ENCODE measurements at places on chromosomes 7 and 10.
A peak's percentile ranks its signal among the peaks of the same experiment; 100 is the strongest.

DNA sequence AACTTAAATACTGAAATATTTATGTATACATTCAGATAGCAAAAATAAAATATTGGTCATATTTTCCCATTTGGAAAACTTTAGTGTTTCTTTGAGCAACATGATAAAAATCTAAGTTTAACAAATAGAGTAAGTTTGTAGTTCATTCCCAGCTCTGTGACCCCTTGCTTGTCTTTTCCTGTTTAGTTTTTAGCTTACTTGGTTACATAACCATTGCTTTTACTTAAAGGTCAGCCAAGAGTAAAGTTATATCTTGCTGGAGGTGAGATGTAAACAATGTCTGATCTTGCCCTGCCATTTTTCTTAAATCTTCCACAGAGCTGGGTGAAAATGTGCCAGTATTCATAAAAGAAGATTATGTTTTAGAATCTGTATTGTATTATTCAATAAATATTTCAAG lies 46.7 kb upstream of the MDFIC start:
- DNase-seq, result no peak

DNA sequence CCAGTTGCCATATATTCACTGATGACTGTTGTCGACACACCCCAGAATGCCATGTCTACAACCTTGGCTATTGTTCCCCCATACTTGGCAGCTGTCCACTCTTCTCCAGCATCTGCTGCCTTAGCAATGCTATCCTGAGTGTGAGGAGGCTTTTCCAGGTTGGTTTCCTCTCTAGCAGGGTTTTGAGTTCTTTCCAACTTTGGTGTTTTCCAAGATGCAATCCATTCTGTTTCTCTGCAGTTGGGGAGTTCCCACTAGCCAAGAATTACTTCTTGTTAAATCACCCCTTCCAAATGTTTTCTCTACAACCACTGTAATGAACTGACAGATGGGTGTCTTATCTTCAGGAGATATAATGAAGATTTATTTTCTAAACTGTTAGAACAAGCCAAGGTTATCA lies 617.4 kb downstream of the CCSER2 start:
- DNase-seq, result no peak

GRCh38 chr7:77899516-77899915 lies 100.9 kb downstream of the PHTF2 start:
- DNase-seq, result no peak

GRCh38 chr7:12322284-12322902 lies 81.3 kb downstream of the VWDE start:
- DNase-seq, result peak; percentile 1

DNA sequence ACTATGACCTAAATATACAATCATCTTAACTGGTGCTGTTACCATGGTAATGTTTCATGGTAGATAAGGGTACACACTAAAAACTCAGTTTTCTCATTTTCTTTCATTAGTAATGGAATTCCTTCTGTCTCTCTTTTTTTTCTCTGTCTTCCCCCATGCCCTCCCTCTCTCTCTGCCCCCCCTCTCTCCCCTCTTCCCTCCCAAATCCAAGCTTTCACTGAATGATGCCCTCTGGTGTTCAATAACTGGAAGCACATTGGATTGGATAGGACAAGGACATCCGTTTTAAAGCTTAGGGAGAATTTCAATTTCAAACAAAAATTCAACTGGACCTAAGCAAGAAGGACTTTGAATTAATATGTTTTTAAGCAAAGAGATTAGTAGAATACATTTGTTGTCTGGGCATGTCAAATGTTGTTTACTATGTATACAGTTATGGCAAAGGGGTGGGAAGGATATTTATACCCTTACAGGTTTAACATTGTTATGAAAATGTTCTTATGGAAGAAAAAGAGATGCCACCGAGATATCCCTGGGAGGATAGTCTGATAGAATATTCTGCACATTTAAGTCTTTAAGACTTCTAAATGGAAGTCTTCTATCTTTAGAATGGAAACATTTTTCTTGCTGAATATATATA lies 6.1 kb downstream of the CHRM2 start:
- DNase-seq, result no peak

DNA sequence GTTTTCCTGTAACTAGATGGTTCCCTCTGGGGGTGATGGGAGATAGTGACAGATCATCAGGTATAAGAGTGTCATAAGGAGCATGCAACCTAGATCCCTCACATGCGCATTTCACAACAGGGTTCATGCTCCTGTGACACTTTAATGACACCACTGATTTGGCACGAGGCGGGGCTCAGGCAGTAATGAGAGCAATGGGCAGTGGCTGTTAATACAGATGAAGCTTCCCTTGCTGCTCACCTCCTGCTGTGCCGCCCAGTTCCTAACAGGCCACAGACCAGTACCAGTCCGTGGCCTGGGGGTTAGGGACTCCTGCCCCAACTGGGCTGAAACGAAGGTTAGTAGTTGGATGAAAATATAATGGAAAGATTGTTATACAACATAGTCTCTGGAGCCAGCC lies 201.6 kb upstream of the LRRN3 start:
- no peak for DNase-seq

DNA sequence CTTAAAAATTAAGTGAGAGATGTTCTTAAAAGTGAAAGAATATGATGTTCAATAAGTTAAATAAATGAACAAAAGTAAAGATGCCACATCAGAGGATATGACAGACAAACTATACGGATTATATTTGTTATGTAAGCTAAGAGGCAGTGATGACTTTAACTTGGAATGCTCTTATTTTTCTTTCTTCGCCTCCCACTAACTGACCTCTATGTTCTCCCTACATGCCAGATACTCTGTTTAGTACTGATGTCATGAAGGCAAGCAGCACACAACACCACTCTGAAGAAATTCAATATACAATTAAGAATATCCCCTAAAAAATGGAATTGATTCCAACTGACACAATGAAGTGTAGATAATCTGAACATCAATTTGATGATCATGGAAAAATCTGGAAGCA lies 223.4 kb downstream of the DOCK4 start:
- DNase-seq, result no peak

- DNase-seq, result no peak
Measured at GRCh38 chr10:26950934-26951333, 90.2 kb upstream of the ABI1 start.

- DNase-seq, result no peak
Measured at GRCh38 chr7:133025056-133025455, 56.8 kb downstream of the CHCHD3 start.

DNA sequence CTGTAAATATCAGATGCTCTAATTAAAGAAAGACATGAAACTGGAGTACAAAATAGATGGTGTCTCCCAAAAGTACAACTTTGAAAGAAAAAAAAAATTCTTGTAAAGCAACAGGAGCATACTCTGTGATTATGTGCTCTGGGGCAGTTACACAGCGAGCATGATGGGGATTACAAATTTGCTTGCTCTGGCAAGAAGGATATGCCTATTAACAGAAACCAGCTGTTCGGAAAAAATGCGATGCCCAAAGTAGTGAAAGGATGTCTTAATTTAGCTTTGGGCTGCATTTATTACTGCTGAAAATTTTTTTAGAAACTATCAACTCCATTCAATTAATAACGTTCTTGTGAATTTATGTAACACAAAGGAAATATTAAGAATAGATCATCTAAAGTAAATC lies 256.9 kb upstream of the TPK1 start:
- DNase-seq, result no peak

GRCh38 chr10:79938728-79939406 lies 10.0 kb downstream of the SFTPD start:
- peak; percentile 84 for DNase-seq

DNA sequence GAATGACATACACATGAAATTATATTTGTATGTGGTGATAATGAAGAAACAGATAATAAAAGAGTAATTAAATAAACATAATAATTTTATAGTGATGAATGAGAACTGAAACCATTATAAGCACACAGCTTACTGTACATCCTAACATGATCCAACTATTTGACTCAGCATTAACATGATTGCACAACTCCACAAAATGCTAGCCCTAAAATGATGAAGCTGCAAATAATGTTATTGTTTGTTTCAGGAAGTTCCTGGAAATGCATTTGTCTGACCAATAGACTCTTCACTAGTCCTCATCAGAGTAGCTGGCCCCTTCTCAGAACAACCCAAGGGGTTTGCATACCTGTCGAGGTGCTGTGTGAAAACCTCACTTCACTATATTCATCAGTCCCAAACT lies 115.5 kb downstream of the RTKN2 start:
- no peak for DNase-seq

DNA sequence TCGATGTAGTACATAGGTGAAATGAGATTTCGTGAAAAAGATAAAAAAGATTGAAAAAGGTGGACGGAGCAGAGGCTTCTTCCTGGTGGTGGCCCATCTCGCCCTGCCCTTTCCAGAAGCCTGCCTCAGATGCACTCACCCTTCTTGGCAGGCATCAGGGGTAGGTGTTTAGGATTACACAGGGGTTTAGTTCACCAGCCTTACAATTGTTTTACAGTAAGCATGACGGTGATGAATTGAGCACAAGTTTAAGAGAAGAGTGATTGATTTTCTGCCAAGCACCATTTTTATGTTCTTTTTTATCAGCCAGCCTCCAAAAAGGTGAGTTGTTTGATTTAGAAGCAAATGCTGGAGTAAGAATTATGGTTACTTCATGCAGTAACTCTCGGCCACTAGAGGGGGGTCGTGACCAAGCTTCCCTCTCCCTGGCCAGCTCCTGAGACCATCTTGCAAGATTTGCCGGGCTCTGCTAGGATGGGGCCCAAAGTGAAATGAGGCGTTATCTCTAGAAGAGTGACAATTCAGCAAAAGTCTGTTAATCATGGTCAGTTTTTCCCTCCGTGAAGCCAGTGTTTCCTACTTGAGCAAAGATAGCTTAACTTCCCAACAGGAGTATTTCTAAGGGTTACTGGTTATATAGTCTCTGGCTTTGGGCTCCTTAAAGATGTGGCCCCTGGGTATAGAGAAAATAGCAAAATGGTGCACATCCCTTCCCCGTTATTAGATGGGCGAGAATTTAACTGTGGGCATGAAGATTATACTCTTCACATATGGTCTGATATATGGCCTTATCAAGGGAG lies 228.8 kb downstream of the BMPER start:
- DNase-seq, result peak; percentile 14

DNA sequence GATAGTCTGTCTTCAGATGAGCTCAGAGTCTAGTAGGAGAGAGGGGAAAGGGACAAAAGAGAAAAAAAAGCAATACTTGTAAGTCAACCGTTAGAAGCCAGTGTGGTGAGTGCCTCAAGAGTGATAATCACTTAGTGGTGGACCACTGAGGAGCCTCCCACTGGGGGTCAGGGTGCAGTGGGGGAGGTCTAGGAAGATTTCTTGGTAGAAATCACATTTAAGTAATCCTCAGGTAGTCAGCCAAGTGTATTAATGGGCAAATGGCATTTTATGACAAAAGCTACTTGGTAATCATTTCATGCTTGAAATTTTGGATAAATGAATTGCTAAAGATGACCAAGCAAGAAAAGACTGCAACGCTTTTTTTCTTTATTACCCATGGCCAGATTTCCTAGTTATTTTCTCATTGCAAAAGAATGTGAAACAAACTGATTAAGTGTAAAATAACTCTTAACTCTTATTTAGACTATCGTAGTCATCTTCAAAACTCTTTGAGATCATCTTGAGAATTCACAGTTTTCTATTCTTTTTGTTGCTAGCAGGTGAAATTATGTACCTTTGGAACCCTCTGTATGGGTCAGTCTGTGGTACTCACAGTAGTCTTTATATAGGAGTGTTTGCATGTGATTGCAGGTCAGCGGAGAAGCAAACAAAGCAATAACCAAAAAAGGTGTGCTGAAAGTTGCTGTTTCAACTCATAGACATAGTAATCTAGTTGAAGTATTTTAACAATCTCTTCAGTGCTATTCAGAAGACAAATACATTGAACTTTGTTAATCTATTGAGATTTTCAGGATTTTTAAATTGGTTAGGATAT lies 63.9 kb downstream of the PPP1R9A start:
- DNase-seq, result no peak

DNA sequence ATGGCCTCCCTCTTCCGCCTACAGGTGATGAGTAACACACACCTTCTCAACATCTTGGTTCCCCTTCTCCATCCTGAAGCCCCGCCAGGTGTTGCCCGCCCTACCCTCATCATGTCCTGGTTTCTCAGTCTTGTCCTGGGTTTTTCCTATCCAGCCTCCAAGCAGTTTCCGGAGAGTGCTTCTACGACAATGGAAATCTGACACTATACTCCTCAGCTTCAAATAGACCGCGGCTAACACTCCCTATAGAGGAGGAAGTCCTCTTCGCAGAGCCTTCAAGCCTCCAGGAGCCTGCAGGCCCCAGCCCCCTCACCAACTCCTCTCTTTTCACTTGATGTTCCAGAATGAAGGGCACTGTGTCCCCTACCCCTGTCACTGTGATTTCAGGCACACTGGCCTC lies 147.4 kb downstream of the PRPF18 start:
- DNase-seq, result no peak

DNA sequence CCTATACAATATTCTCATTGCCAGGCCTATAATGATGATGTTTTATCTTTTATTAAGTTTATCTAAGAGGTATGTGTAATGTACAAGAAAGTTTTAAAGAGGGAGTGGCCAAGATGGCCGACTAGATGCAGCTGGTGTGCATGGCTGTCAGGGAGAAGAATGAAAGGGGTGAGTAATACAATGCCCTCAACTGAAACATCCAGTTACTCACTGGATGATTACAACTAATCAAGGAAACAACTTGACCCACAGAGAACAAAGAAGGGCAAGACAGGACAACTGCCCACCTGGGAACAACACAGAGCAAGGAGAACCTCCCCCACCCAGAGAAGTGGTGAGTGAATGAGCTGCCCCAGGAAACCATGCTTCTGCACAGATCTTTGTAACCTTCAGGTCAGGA lies 880.0 kb upstream of the LRRTM3 start:
- no peak for DNase-seq

- no peak for DNase-seq
Measured at GRCh38 chr7:23467806-23468525, 2.3 kb downstream of the IGF2BP3 start.

- no peak for DNase-seq
Measured at GRCh38 chr7:141071260-141071854, 2.5 kb upstream of the TMEM178B start.

DNA sequence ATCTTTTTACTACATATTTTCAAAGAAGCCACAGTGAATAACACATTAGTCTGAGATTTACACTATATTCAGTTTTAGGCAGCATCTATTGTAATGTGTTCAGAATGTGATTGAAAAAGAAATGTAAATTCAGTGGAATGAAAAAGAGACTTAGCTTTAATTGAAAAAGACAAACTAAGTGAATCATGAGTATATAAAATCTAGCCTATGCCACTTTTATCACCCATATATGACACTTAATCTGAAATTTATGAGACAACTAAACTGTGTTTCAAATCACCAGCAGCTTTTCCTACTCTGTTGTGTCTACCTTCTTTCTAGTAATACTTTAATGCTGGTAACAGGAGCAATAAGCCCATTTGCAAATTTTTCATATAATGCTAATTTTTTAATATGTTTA lies 4.7 kb downstream of the SKAP2 start:
- no peak for DNase-seq

DNA sequence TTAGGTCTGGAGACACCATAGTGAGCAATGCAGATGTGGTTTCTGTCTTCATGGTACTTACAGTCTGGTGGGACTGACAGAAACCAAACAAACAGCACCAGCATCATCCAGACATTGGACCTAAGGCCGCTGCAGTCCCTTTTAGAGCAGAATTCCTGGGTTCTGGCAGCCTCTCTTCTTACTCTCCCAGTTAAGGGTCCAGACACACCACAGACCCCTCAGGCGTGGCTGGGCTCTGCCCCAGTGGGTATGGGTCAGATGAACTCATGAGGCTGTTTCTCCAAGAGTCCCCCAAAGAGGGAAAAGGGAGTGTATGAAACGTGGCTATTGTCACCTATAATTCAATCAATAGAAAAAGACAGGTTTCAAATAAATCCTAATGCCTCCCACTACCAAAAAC lies 31.3 kb downstream of the PRLHR start:
- DNase-seq, result no peak
